SK-N-MC (cell line): ENCODE measurements at places on chromosomes 2 and 18.

- no peak for DNase-seq
Observed at GRCh38 chr2:202122163-202122540, 49.1 kb downstream of the KIAA2012 start.

DNA sequence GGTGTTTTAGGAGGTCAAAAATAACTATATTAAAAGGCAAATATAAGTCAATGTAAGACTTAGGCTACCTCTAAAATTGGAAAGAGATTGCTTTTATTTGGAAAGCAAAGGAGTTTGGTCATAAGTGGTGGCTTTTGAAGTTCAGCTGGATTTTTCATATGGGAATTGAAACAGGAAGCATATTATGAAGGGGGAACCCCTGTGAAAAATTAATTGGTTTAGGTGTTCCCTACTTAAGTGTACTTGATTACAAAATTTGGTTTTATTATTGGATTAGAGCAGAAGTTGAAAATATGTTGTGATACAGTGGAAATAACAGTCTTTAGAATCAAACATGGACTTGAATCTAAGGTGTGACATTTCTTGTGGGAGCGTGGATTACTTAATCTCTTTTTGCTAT lies 121.4 kb upstream of the TTC27 start:
- DNase-seq, result no peak

DNA sequence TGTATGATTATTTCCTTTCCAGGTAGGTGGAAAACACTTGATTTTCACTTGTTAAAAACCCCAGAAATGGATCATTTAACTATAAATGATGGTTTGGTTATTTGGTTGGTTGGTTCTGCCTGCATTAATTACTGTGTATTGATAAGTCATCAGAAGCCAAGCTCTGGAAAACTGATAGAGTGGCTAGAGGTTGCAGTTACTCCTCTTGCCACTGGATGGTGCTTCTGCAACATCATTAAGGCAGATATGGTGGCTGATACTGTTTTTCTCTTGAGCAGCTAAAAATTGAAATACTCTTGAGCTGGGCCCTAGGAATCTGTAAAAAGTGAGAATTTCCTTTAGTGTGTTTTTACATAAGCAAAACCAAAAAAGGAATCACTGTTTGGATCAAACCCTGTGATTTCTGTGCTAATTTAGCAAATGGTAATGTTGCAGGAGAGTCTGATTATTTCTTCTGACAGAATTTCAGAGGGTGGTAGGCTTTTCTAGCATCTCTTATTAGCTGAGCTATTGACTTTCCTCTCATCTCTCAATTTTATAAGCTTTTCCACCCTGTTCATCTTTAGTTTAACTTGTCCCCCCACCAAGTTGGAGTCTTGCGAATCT lies 54.3 kb downstream of the RAB10 start:
- no peak for DNase-seq

DNA sequence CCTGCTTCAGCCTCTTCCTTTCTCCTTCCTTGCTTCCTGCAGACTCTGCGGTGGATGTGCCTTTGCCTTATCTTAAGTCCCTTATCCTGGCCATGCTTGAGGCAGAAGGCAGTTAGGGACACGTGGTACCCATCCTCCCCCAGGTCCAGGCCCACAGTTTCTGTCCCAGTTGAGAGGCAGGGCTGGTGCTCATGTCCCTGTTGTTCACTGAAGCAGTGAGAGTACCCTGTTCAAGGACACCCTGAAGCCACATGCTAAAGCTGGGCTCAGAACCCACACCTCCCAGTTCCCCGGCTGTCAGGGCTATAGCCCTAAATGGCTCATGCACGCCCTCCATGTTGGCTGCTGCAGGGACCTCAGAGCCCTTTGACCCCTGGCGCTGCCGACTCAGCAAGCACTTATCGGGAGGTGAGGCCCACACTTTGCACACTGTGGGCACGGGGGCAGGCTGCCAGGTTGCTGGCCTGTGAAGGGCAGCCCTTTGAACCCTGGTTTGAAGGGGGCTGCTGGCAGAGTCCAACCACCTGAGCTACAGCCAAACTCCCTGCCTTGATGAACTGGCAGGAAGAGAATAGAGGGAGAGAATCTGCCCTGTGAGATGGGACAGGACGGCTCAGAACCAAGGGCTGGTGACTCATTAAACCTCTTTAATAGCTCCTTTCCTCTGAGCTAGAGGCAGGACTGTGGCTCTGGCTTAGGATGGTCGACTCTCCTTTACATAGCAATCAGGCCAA lies 6.3 kb downstream of the KHK start:
- DNase-seq, result no peak

GRCh38 chr2:25489631-25490030 lies 147.9 kb upstream of the DNMT3A start:
- DNase-seq, result no peak

- DNase-seq, result no peak
Observed at GRCh38 chr2:51650769-51651168, 618.8 kb upstream of the NRXN1 start.

- DNase-seq, result no peak
Observed at GRCh38 chr2:234422273-234422732, 74.6 kb downstream of the ARL4C start.

- no peak for DNase-seq
Observed at GRCh38 chr2:48383036-48383435, 146.9 kb upstream of the STON1 start.

- no peak for DNase-seq
Observed at GRCh38 chr2:200856806-200857205, 7.7 kb downstream of the CLK1 start.

DNA sequence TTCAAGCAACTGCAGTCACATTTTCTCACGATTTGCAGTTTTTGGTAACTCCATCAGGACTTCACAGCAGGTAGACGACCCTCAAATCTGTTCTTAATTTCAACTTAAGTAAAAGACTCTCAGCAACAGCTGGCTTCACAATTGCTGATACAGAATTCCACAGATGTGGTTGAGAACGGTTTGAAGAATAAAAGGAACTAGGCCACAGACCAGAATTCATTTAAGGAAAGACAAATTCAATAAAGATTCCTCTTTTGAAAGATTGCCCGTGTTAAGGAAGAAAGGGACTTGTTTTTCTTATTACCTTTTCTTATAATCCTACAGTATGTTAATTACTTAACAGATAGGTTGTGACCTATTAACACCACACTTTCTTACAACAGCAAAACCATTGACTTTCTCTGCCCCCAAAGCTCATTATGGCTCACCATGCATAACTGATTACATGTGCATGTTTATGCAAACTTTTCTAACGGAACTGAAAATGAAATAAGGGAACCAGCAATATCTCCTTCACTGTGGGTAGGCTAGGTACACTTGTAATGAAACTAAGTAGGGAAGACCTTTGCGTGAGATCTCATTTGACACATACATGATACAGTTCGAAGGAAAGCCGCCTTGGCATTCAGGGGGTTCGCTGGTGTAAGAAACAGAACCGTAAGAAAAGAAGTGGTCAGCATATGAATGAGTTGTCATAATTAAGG lies 4.7 kb upstream of the ZNF516 start:
- DNase-seq, result peak; percentile 88

DNA sequence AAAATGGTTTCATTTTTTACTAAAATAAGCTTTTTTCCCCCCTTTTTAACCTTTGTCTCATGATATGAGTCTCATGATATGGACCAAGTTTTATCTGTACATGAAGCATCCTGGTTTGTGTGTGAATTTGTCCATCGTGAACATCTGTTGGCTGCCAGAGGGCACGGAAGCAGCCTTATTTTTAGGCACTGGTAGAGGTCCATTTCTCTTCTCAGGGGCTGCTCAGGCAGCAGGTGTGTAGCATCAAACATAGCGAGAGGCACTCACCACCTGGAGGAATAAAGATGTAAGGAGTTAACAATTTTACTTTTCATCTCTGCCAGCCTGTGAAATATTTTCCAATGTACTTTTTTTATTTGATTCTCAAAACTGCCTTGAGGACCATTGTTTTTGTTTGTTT lies 134.5 kb downstream of the RHBDD1 start:
- DNase-seq, result no peak

GRCh38 chr18:26930630-26931029 lies 65.1 kb upstream of the AQP4 start:
- DNase-seq, result no peak

DNA sequence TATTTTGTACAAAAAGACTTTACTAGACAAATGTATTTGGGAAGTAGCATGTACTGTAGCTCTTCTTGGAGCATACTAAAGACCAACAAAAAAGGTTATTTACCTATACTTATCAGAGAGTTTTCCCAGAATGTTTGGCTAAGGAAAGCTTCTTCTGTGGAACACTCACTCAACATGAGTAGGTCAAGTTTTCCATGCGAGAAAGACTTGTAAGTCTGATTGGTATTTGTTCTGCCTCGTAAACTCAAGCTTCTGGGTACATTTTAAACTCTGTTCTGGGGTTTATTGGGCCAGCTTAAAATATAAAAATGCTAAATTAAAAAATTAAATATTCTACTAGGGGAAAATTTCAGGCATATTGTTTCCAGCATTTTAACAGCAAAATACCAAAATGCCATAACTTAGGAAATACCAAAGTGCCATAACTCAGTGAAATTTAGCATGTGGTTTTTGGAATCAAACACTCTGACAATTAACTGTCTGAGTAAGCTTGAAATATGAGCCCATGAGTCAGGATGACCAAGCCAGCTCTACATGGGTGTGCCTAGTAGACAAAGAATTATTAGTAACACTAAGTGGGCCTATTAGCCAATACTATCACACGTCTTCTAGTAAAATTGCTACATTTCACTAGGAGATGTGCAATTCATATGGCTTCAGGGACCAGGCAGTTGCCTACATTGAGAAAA lies 47.3 kb upstream of the SERPINE2 start:
- DNase-seq, result no peak

DNA sequence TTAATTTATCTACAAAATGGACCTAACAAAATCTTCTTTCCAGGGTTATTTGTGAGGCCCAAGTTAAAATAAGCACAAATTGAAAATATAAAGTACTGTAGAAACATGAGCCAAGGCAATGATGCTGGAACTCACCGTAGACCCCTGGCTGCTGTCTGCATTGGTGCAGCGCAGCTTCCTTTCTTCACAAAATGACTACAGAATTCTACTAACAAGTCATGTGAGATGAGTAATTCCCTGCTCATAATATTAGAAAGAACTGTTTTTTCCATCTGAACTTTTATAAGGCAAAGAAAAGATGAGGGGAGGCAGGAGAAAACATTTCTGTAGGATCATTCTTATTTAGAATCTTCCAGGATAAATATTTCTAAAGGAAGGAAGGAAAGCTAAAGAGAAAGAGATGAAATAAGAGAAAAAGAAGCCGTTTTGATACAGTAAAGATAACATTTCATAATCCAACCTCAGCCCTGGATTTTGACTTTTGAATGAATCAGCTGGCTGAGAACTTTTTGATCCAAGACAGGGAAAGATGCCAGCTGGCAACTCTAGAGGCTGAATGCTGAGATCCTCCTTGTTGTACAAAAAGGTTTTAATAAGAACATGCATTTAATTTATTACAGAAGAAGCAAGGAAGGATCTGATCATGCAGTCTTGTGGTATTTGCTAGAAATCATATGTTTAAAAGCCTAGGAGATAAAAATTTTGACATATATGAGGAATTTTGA lies 183.9 kb upstream of the KLHL14 start:
- DNase-seq, result no peak

GRCh38 chr18:50696929-50697328 lies 122.9 kb downstream of the MRO start:
- no peak for DNase-seq

GRCh38 chr2:82089518-82089917 lies 1785.0 kb upstream of the LRRTM1 start:
- DNase-seq, result no peak

GRCh38 chr2:123916051-123916450 lies 109.0 kb upstream of the CNTNAP5 start:
- no peak for DNase-seq

GRCh38 chr2:235863414-235863813 lies 304.8 kb downstream of the GBX2 start:
- DNase-seq, result no peak

DNA sequence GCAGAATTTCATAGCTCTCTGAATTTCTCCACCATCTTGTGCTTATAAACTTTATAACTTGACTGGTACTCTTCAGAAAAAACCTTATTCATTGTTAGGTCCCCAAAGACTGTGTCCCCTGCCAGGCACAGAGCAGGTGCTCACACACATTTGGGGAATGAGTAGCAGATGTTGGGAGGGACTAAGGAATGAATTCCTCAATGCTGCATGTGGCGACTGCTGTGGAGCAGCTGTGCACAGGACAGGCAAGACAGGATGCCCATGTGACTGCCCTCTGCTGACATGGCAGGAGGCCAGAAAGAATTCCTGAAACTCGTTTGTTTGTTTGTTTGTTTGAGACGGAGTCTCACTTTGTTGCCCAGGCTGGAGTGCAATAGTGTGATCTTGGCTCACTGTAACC lies 122.3 kb upstream of the ITGA6 start:
- no peak for DNase-seq

GRCh38 chr2:127632592-127633489 lies 13.1 kb upstream of the GPR17 start:
- DNase-seq, result no peak

DNA sequence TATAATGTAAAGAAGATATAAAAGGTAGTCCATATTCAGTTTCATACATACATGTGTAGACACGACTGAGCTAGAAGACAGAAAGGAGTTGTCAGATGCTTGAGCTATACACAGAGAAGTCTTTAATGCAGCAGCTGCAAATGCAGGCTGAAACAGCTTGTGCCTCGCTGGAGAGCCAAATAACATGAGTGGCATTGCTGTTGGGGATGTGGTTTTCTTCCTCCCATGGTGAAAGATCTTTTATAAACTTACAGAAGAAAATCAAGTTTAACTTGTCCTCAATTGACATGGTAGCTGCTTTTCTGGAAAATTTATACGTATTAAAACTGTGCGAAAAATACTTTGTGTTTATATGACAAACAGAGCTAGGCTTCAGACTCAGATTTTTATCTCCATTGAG lies 16.4 kb upstream of the IL1R1 start:
- no peak for DNase-seq

DNA sequence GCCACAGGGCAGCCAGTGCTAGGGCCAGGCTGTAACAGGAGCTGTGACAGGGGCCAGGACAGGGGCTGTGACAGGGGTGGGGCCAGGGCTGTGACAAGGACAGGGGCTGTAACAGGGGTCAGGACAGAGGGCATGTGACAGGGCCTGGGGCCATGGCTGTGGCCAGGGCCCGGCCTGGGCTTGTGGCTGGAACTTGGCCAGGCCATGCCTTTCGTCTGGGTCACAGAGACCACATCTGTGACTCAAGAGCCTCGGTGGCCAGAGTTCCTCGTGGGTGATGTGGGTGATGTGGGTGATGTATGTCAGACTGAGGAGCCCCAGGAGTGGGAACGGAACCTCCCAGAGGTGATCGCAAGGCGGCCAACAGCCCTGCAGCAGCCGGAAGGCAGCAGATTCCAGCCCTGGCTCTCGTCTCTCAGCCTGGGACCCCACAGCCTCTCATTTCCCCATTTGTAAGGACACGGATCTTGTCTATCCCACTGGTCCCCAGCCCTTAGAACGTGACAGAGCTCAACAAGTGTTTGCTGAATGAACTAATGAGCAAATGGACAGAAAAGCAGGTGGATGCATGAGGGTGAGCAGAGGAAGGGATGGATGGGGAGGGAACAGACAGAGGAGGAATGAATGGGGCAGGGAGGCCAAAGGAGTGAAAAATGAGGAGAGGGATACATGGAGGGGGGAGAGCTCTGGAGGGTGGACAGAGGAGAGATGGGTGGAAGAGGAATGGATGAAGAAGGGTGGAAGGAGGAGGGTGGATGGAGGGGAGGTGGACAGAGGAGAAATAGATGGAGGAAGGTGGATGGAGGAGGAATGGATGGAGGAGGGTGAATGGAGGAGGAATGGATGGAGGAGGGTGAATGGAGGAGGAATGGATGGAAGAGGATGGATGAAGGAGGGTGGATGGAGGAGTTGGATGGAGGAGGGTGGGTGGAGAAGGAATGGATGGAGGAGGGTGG lies 17.3 kb downstream of the ESPNL start:
- no peak for DNase-seq
